Keratinocyte (primary cell): ENCODE measurements at places on chromosomes 4 and X. TPM values are rescaled to one million over a fixed set of nuclear protein-coding genes. Genes with fewer than 3 reads are reported as not detected.

TMEM192 gene
- 25.3 to 32.7 TPM (median 29.9 TPM) in 3 replicates for polyA plus RNA-seq

IBSP gene
- not detected in 3 replicates for polyA plus RNA-seq

- no peaks in the 10 kb centered on the region for H3K36me3 ChIP-seq
- no peak overlapping the region for H3K27ac ChIP-seq
- no peaks in the 10 kb centered on the region for H3K27me3 ChIP-seq
- peaks cover 5% of the 10 kb centered on the region for H3K4me1 ChIP-seq
- H3K4me3 ChIP-seq, result no peak overlapping the region
These were observed 35.0 kb upstream of the CCKAR start for GRCh38 chr4:26525136-26525770.

- H3K4me1 ChIP-seq, result peaks cover 15% of the 10 kb centered on the region
- H3K4me3 ChIP-seq, result no peak overlapping the region
- H3K36me3 ChIP-seq, result no peaks in the 10 kb centered on the region
- DNase-seq, result peak; percentile 45
- H3K27me3 ChIP-seq, result no peaks in the 10 kb centered on the region
These were observed 133.3 kb upstream of the PJA1 start for GRCh38 chrX:69298466-69299140.

GRCh38 chr4:110516106-110516922 is 40.4 kb downstream of the ENPEP start:
- H3K36me3 ChIP-seq, result no peaks in the 10 kb centered on the region
- H3K27me3 ChIP-seq, result no peaks in the 10 kb centered on the region
- DNase-seq, result peak; percentile 41
- peaks cover 5% of the 10 kb centered on the region for H3K4me1 ChIP-seq

DNA sequence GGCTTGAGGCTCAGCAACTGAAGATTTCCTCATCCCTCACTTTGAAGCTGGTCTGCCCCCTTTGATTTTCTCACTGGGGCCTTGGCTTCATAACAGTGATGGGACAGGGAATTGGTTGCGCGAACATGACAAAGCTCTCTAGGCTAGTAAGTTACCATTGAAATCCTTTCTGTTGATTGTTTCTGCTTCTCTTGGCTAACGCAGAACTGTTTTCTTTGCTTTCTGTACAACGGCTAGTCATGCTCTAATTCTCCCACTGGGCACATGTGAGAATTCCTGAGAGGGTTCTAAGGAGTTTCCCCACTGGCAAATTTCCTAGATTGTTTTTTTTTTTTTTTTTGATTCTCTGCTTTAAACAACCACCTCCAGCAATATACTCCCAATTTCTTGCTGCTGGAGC is 738.6 kb downstream of the PCDH7 start:
- no peak for DNase-seq
- H3K27me3 ChIP-seq, result no peaks in the 10 kb centered on the region
- peaks cover 5% of the 10 kb centered on the region for H3K4me1 ChIP-seq
- H3K36me3 ChIP-seq, result no peaks in the 10 kb centered on the region

DNA sequence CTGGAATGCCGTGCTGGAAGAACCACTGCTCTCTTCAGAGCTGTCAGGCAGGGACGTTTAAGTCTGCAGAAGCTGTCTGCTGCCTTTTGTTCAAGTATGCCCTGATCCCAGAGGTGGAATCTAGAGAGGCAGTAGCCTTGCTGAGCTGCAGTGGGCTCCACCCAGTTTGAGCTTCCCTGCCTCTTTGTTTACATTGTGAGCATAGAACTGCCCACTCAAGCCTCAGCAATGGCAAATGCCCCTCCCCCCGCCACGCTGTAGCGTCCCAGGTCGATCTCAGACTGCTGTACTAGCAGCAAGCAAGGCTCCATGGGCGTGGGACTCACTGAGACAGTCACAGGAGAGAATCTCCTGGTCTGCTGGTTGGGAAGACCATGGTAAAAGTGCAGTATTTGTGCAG is 34.8 kb upstream of the MUC7 start:
- H3K4me3 ChIP-seq, result no peak overlapping the region
- H3K27ac ChIP-seq, result no peak overlapping the region
- no peaks in the 10 kb centered on the region for H3K36me3 ChIP-seq
- no peak for DNase-seq

DNA sequence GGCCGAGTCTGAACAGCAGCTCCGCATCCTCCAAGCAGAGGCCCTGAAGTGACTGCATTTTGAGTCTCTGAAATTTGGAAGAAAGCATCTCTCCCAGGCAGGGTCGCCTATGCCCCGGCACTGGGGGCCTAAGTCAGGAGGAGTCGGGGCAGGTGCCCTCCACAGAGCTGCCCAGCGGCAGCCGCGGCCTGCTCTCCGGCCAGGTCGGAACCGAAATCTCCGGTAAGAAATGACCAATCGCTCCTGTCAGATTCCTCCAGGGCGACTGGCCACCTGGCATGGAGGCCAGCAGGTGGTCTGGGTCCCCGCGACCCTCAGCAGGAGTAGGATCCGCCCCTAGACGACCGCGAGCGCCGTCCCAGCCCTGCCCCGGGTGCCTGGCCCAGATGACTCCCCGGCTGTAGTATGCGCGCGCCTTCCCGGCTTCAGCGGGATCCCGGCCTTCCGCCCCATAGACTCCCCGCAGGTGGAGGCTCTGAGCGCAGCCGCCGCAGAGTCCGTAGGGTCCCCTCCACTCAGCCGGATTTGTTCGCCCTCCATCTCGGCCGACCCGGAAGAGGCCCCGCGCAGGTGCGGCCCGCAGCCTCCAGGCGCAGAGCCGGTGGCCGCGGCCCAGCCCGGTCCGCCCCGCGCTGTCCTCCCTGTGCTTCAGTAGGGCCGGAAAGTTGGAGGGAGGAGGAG is 1.5 kb downstream of the NKX1-1 start:
- no peaks in the 10 kb centered on the region for H3K4me1 ChIP-seq
- peaks cover 96% of the 10 kb centered on the region for H3K27me3 ChIP-seq
- H3K4me3 ChIP-seq, result no peak overlapping the region
- DNase-seq, result no peak
- no peaks in the 10 kb centered on the region for H3K36me3 ChIP-seq

GRCh38 chrX:109774136-109774535 is 41.1 kb upstream of the ACSL4 start:
- no peak for DNase-seq
- no peak overlapping the region for H3K27ac ChIP-seq
- H3K27me3 ChIP-seq, result no peaks in the 10 kb centered on the region
- no peaks in the 10 kb centered on the region for H3K36me3 ChIP-seq

GRCh38 chr4:142893012-142893411 is 46.9 kb upstream of the INPP4B start:
- no peak overlapping the region for H3K27ac ChIP-seq
- no peak overlapping the region for H3K4me3 ChIP-seq
- no peaks in the 10 kb centered on the region for H3K36me3 ChIP-seq
- H3K27me3 ChIP-seq, result no peaks in the 10 kb centered on the region
- H3K4me1 ChIP-seq, result no peaks in the 10 kb centered on the region
- DNase-seq, result no peak
